ENCODE measurements at places on chromosomes 2 and 18.

DNA sequence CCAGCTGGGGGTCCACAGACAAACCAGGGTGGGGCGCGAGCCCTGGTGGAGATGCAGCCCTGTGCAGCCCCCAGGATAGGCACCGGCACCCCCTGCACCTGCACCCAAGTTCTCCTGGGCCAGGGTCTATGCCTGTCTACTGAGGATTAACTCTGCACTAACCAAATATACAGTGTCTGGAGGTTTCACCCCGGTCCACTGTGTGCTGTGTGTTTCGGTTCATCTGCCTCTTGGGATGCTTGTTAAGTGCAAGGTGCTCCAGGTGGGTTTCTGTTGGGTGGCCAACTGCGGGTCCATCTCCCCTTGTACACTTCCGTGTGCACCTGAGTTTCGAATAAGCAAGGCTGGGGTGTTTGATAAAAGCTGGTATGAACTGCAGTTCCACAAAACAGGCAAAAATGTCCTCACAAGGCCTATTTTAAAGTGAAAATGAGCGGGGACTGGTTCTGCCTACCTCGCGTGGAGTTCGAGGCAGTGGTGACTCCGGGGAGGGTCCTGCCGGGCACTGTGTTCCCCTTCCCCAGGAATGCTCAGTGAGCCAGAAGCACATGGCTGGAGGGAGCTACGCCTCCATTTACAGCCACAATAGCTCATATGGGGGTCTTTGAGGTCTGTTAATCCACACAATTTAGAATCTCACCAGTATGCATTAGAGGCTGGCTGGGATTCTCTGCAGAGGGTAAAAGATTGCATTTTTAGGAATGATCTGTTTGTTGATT, 70.7 kb downstream of the EDAR start:
- DNase-seq = no peak

- no peak for DNase-seq
Observed at GRCh38 chr18:27750923-27751322, 426.0 kb downstream of the CDH2 start.

DNA sequence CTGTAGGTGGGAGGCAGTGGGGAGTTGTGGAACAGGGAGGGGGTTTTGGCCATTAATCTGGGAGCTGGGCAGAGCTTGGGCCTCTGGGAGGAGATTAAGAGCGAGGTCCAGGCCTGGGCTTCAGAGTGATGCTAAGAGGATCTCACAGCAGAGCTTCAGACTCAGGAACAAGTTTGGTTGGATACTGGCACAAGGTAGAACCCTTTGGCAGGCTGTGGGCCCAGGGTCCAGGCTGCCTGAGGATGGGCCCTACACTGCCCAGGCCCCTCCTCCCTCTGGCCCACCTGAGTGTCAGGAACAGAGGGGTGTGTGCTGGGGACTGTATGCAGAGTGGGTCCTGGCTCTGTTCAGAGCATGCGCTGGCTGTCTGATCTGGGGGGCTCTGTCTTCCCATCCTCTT, 334.9 kb downstream of the CYP26B1 start:
- no peak for DNase-seq

GRCh38 chr2:117980783-117981676, 32.8 kb downstream of the CCDC93 start:
- DNase-seq = peak; percentile 99

- no peak for DNase-seq
Observed at GRCh38 chr18:45335282-45336043, 279.8 kb upstream of the SLC14A2 start.

DNA sequence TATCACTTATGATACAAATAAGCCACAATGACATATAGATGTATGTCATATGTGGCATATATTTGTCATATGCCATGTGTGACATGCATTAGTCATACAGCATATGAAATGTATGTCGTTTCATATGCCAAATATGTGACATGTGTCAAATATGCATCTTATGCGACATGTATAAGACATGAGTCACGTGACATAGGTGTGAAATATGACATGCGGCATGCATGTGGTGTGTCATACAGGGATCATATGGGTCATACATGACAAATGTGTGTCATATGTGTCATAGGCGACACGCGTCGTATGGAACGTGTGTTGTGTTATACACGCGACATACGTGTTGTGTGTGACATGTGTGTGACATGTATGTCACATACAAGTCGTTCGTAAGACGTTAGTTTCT, 2154.0 kb upstream of the PIK3C3 start:
- DNase-seq = no peak

GRCh38 chr2:2787301-2787907, 456.3 kb upstream of the MYT1L start:
- DNase-seq = no peak

GRCh38 chr2:134148843-134149472, 104.9 kb upstream of the MGAT5 start:
- DNase-seq = no peak

DNA sequence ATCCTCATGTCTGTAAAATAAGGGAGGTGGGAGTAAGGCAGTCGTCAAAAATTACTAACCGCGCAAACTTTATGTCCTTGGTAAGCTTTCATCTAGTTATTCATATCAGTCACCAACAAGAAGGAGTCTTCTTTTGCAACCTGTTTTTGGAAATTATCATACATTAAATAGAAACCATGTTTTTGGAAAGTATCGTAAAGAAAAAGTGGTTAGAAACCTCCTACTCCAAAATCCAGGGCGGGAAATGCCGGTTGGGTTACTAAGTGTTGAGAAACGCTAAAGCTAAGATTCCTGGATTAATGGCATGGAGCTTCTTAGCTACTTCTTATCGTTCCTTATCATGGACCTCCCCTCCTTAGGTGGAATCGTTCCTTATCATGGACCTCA, 778 bp downstream of the BBS5 start:
- DNase-seq = no peak

DNA sequence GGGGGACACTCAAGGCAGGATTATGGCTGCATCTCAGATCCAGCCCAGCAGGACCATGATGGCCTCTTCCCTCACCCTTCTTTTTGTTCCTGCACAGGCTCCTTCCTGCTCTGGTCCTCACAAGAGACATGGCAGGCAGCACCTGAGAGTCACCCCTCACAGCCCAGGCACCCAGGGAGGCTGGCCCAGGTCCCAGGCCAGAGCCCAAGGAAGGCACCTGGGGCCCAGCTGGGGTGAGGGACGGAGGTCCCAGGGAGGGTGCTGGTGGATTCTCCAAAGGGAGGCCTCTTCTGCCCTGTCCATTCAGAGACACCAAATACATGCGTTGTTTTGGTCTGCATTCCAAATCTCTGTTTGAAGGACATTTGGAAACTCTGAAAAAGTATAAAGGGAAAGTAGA, 285.4 kb upstream of the HS6ST1 start:
- DNase-seq = no peak

- no peak for DNase-seq
Observed at GRCh38 chr2:101873543-101873942, 118.2 kb upstream of the IL1R2 start.

- peak; percentile 47 for DNase-seq
Observed at GRCh38 chr18:6591491-6591890, 138.0 kb upstream of the ARHGAP28 start.

GRCh38 chr2:160651416-160652200, 158.0 kb upstream of the RBMS1 start:
- no peak for DNase-seq

DNA sequence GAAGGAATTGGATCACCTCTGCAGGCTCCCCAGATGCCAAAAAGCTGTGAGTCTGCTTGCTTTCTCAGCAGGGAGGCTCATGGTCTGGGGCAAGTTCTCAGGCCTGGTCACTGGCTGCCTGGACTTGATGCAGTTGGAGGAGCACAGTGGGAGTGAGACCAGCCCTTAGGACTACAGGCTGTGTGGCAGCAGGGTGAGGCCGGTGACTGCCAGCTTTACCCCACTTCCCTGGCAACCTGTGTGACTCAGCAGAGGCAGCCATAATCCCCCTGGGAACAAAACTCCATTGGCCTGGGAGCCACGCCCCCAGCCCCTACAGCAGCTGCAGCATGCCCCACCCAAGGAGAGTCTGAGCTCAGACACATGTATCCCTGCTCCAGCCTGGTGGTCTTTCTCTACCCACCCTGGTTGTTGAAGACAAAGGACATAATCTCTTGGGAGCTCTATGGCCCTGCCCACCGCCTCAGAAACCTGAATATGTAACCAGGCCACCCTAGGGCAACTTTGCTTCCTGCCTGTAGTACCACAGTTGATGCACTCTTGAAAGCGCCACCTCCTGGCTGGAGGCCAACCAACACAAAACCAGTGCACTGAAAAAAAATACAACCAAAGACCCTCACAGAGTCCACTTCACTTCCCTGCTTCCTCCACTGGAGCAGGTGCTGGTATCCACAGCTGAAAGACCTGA, 106.8 kb upstream of the SPATS2L start:
- no peak for DNase-seq

DNA sequence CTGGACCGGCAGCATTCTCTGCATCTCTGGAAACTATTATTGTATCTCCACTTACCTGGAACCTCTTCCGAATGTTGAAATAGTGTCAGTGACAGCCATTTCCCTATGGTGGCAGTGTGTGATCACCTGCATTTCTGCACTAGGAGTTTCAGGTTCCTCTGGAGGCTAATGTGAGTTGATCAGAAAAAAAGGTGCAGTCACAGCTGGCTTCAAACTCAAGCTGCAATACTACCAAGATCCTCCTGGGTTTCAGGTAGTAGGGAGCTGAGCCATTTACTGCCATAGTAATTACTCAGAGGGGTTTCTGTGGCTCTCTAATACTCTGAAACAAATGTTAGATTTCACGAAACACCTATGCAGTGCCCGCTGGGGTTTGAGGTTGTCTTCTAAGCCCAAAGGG, 183.5 kb upstream of the OSR1 start:
- no peak for DNase-seq

GRCh38 chr2:159140070-159140769, 146.3 kb downstream of the WDSUB1 start:
- peak; percentile 49 for DNase-seq

DNA sequence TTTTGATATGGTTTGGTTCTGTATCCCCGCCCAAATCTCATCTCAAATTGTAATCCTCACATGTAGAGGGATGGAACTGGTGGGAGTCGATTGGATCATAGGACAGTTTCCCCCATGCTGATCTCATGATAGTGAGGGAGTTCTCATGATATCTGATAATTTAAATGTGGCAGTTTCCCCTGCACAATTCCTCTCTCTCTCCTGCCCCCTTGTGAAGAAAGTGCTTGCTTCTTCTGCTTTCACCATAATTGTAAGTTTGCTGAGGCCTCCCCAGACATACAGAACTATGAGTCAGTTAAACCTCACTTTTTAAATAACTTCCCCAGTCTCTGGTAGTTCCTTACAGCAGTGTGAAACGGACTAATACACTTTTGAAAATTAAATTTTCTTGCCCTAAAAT, 12.3 kb upstream of the KCNJ3 start:
- DNase-seq = no peak

DNA sequence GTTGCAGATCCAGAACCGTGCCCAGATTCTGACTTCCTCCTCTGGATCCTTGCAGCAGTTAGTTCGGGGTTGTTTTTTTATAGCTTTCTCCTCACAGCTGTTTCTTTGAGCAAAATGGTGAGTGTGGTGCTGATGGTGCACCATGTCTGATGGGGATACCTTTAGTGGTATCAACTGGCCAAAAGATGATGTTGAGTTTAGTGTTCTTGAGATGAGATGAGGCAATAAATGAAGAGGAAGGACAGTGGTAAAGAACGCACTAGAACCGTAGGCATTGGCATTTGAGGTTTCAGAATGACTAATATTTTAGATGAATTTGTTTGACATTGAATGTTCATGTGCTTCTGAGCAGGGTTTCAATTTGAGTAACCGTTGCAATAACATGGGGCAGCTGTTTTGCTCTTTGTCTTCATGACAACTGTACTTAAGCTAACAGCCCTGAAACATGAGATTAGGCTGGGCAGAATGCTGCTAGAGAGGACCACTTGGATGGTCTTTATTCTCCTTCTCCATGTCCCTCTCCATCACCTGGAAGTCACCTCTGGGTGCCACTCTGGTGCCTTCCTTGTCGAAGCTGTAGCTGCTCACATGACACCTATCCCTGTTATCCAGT, 3.9 kb downstream of the CTLA4 start:
- no peak for DNase-seq

DNA sequence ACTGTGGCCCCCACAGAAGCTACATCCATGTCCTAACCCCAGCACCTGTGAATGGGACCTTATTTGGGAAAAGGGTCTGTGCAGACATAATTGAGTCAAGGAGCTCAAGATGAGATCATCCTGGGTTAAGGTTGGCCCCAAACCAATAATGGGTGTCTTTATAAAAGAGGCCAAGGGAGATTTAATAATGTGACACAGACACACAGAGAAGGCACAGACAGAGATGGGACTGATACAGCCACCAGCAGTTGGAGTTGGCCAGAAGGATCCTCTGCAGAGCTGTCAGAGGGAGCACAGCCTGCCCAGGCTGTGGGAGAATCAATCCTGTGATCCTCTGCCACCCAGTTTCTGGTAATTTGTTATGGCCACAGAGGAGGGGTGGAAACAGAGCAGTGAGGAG, 26.0 kb downstream of the SNORC start:
- no peak for DNase-seq

- DNase-seq = no peak
Observed at GRCh38 chr2:222076973-222077690, 221.7 kb downstream of the PAX3 start.

- no peak for DNase-seq
Observed at GRCh38 chr2:200267350-200267749, 39.1 kb upstream of the SPATS2L start.

GRCh38 chr2:181138816-181139215, 158.4 kb downstream of the UBE2E3 start:
- peak; percentile 4 for DNase-seq

- no peak for DNase-seq
Observed at GRCh38 chr2:116776556-116776955, 1037.9 kb upstream of the DDX18 start.

DNA sequence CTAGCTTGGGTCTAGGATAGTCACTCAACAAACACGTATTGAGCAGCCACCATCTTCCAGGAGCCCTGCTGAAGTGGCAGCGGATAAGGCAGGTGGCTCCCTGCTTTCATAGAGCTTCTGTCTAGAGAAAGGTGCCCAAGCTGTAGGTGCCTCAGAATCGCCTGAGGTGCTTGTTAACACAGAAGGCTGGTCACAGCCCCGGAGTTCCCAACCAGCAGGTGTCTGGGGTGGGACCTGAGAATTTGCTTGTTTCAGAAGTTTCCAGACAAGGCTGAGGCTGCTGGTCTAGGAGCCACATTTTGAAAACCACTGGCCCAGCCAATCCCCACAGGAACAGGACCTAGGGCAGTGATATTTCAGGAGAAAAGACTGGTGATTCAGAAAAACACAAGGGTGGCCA, 45.3 kb upstream of the SMAD7 start:
- no peak for DNase-seq

- DNase-seq = no peak
Observed at GRCh38 chr2:1234731-1235308, 178.4 kb upstream of the TPO start.
